GM23248 (cell line): ENCODE measurements at places on chromosomes 7 and 10.

- DNase-seq, result no peak
These were observed 296.5 kb upstream of the ZNF32 start for GRCh38 chr10:43945094-43945730.

GRCh38 chr10:132129431-132129830 lies 57.3 kb upstream of the DPYSL4 start:
- DNase-seq, result no peak

DNA sequence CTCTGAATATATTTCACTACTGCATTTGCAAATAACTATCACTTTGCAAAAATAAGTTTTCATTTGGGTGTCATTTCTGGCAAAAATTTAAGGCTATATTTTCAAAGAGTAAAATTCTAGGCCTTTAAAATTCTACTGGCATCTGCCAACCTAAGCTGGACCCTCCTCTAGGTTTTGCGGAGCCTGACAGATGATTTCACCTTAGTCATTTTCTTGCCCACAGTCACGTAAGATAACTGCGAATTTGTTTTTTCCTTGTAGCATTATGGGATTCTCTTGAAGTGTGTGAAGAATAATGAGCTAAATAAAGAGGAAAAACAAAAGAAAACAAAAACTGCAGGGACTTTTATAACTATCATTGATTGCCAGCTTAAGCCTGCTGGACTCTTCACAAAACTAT lies 7.8 kb downstream of the MEOX2 start:
- DNase-seq, result no peak

DNA sequence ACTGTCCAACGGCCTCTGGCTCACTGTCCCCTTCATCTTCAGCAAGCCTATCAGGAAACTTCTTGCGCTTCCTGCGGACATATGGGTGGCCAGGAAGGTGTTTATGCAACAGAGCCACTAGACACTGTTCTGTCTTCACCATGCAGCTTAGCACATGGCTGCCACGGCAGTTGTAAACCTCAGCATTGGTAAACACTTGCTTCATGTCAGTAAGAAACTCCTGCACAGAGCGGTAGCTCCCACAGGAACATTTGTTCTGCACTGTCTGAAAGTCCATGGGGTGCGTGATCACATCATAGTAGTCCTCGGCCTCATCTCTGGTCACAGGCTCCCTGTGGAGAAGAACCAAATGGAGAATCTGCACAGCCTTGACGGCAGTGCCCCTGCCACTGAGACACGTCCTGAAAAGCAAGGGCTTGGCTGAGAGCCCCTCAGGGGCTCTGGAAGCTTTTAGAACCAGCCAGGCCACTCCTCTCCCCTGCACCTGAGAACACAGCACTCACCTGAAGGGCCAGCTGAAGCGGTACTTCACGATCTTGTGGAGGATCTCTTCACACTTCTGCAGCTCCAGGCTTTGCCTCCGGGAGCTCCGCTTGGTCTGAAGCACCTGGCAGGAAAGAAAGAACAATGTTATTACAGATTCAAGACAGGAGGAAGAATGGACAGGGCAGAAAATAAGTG lies 8.8 kb downstream of the FZD9 start:
- no peak for DNase-seq

DNA sequence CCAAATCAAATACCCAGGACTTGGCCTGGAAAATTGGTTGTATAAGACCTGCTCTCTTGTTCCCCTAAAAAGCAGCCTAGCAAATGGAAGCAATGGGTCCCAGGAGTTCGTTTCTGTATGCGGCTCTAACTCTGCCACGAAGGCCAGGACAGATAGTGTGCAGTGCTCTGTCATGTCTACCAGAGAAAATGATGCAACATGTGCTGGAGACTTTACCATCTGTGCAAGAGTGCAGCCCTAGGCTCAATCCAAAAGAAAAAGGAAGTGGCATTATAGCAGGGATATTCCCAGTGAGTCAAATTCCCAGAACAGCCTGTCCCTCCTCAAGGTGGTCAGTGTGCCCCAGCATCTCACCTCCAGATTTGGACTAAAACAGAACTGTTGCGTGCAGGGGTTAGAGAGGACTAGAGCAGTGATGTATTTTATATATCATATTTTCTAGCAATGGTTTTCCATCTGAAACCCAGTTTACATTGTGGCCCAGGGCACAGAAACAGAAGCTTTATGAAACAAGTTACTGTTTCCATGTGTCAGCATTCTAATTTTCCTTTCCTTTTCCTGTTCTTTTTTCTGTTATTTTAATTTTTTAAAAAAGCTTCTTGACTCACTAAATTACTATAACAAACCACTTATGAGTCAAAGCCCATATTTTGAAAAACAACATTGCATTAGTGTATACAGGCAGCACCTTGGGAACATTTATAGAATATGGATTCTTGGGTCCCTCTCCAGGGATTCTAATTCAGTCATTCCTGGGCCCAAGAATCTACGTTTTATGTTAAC lies 311.2 kb downstream of the RNLS start:
- peak; percentile 50 for DNase-seq

GRCh38 chr7:84110400-84110799 lies 84.2 kb downstream of the SEMA3A start:
- no peak for DNase-seq

DNA sequence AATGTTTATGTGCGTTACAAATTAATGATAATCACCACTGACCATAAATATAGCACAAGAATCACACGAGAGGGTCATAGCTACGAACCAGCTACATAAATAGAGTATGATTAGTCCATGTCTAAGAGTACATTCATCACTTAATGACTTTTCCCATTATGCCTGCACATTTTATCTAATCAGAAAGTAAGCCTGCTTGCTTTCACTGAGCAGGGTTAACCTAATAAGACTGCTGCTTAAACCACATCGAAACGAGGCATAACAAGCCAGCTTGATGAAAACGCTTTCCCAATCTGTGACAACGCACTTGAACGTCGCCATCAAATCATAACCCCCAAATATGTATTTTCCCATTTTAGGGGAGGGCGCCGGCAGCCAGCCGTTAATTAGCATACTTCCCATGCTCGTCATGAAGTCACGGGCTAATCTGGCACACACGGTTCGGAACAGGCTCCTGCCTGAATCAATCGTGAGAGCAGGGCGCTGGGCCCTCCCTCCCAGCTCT lies 71.5 kb downstream of the EBF3 start:
- no peak for DNase-seq

- no peak for DNase-seq
These were observed 513.4 kb upstream of the GHITM start for GRCh38 chr10:83625831-83626360.

- DNase-seq, result no peak
These were observed 27.1 kb downstream of the SHOC2 start for GRCh38 chr10:110946496-110946895.

- DNase-seq, result no peak
These were observed 176.3 kb downstream of the FANK1 start for GRCh38 chr10:126072622-126073021.

- peak; percentile 84 for DNase-seq
These were observed 7.6 kb upstream of the GRID2IP start for GRCh38 chr7:6558837-6559236.

DNA sequence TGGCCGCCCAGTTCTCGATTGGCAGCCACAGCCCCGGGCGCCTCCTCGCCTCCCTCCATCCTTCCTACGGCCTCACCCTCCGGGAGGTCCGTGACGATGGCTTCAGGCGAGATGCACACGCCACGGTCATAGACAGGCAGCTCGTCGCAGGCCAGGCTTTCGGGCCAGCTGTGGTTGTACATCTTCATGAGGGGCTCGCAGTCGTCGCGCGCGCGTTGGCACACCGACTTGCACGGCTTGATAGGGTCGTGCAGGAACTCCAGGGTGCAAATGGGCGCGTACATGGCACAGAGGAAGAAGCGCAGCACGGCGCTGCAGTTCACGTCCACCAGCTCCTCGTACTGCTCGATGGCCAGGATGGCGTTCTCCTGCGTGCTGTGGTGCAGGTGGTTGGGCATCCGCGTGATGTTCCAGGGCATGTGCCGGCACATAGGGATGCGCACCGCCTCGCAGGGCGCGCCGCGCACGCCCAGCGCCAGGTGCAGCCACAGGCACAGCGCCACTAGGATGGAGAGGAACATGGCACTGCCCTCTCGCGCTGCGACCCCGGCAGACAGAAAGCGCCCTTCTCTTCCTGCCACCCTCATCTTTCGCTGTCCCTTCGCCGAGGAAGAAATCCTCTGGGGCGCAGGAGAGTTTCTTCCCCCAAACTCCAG lies 472 bp downstream of the SFRP4 start:
- no peak for DNase-seq

DNA sequence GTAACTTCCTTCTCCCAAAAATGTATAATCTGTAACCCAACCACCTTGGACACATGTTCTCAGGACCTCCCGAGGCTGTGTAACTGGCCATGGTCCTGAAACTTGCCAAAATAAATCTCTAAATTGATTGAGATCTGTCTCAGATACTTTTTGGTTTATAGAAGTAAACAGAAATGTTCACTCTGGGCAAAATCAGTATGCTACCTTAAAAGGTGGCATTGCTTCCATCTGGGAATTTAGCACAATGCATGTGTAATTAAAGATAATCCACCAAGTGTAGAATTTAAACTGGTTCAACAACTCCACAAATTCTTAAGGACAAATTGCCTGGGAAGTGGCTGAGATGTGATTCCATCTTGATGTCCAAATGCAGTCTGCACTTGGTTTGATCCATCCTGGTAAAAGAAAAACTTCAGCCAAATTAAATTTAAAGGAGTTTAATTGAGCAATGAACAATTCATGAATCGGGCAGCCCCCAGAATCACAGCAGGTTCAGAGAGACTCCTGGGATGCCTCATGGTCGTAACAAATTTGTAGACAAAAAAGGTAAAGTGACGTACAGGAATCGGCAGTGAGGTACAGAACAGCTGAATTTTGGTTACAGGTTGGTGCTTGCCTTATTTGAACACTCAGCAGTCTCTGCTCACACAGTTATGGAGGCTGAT lies 102.6 kb upstream of the PFKP start:
- no peak for DNase-seq

DNA sequence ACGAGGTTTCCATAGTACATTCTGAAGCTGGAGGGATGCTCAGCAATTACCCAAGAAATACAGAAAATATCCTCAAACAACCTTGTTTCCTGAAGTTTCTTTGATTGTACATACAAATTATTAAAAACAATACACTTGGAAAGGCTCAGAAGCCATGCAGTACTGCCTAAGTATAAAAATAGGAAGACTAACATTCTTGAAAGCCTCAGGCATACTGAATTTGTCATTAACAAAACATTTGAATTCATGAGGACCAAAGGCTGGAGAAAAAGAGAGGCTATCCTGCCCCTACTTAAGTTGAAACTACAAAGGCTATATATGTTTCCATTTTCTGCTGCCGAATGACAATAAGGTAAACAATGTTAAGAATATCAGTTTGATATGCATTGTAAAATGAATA lies 54.3 kb upstream of the SGCE start:
- peak; percentile 7 for DNase-seq

DNA sequence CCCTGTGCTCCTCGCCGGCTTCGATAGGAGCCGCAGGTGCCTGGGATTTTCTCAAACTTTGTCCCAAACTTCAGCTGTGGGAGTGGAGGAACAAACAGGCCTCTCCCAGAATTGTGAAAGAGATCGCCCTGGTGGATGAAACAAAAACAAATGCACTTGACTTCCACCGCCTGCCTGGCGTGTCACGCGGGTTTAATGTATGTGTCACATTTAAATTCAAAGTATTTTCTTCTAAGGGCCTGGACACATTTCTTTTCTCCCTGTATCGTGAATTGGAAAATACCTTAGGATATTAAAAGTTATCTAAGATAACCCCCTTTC lies 694 bp upstream of the WASL start:
- DNase-seq, result peak; percentile 90

- no peak for DNase-seq
These were observed 95.5 kb downstream of the CELF2 start for GRCh38 chr10:11113156-11113555.

DNA sequence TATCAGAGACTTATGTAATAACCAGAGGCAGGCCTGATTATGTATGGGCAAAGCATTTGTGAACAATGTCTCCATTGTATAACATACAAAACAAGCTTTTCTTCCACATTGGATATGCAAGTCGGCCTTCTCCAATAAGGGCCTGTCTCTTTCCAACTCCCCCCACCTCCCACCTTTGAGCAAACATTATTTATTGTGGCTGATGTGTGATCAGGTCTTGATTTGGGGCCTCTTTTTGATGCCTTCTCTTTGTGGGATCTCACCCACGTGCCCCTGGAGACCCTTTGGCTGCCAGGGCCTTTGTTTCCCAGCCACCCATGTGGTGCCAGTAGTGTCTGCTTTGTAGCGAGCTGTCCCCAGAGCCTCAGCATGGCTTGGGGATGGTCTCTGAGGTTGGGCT lies 53.0 kb downstream of the TCF7L2 start:
- DNase-seq, result no peak

DNA sequence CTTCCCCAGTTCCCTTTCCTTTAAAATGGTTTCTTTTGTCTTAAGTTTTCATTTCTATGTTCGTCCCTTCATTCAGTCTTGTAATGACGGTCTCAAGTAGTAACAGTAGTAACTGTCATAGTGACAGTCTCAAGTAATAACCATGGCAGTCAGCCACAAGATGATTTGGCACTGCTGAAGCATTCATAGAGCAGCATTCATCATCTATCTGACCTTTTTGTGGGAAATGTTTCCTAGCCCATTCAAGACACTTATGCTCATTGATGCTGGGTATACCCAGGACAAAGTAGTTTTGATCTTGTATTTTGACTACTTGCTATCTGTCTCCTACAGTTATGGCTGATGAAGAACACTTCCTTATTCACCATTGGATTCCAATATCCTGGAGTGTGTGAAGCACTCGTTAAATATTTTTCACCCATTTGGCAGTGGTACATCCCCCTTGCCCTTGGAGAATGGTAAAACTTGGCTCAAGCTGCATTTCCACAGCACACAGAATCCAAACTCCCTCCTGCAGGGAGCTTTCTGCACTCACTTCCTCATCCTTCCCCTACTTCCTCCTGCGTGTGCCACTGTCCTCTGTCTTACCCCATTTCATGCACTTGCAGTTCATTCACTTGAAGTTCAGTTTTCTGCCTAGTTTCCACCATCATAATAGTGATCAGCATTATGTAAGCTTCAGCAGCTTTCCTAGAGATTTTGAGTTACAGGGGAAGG lies 19.0 kb downstream of the GIMAP4 start:
- DNase-seq, result no peak

- no peak for DNase-seq
These were observed 10.6 kb downstream of the GPR146 start for GRCh38 chr7:1054861-1055450.

DNA sequence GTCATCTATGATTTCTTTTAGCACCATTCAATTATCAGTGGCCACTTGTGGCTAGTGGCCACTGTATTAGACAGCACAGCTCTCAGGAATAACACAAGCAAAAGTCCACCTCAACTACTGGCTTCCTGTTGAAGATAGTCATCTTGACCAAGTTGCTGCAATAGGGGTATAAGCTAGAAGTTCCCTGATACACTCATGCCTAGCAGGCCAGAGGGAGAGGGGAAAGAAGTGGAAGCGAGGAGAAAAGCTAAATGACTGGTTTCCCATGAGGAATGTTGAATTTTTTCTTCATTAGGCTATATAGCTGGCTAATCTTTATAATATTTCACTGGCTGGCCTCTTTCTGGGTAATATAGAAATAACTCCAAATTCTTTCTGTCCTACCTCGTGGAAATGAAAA lies 327.5 kb upstream of the MEOX2 start:
- DNase-seq, result peak; percentile 36

GRCh38 chr7:2954433-2954853 lies 89.2 kb downstream of the CARD11 start:
- no peak for DNase-seq

- no peak for DNase-seq
These were observed 233.1 kb downstream of the PLXNA4 start for GRCh38 chr7:132343199-132343598.

GRCh38 chr10:86100581-86101061 lies 266.0 kb downstream of the GRID1 start:
- peak; percentile 37 for DNase-seq

GRCh38 chr7:303884-304573 lies 14.1 kb downstream of the FOXL3 start:
- DNase-seq, result no peak
